ENCODE measurements at places on chromosomes 11 and 22. TPM values are rescaled to one million over a fixed set of nuclear protein-coding genes. Genes with fewer than 3 reads are reported as not detected.

Gene APOBEC3F
- 11.4 TPM for polyA plus RNA-seq

DNA sequence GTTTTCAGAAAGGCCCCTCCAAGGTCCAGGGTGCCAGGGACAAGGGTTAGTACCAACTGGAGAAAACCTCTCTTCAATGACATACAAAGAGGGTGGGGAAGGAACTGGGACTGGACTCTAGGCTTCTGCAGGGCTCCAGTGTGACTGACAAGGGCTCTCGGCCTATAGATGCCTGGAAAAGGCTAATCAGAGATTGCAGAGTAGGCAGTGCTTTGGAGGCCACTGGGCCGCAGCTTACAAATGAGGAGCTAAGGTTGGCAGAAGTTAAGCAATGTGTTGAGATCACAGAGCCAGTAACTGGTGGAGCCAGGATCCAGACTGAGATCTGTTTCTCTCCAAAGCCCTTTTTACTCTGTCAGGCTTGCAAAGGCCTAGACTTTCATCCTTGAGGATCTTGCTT lies 7.4 kb upstream of the DGKZ start:
- no peak for DNase-seq

Gene HEPHL1
- 0.20 TPM for polyA plus RNA-seq

GRCh38 chr11:121265586-121265985 lies 27.0 kb upstream of the SC5D start:
- no peak for DNase-seq

DNA sequence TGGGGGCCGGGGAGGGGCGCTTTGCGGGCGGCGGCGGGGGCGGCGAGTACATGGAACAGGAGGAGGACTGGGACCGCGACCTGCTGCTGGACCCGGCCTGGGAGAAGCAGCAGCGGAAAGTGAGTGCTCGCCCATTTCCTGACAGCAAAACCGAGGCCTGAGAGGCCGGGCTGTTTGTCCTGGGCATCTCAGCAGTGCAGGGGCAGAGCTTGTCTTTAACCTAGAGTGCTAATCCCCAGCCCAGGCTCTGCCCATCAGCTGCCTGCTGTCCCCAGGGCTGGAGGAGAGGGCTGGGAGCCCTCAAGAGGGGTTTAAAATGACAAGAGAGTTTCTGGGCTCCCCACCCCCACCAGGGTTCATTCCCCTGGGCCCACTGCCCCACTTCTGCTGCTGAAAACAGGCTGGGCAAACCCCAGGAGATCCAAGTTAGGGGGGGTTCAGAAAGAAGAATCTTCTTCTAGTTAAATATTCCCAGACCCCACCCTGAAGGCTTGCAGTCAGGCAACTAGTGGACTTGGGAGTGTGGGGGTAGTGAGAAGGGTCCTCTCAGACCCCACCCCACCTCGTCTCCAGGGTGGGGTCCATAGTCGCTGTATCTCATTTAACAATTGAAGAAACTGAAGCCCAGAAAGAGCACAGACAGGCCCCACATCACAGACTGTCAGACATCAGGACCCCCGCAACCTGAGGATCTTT lies 411 bp downstream of the ACTN3 start:
- no peak for DNase-seq

- DNase-seq = no peak
Observed at GRCh38 chr22:28742562-28742962, 723 bp downstream of the HSCB start.

Gene SAA1
- polyA plus RNA-seq = not detected

DNA sequence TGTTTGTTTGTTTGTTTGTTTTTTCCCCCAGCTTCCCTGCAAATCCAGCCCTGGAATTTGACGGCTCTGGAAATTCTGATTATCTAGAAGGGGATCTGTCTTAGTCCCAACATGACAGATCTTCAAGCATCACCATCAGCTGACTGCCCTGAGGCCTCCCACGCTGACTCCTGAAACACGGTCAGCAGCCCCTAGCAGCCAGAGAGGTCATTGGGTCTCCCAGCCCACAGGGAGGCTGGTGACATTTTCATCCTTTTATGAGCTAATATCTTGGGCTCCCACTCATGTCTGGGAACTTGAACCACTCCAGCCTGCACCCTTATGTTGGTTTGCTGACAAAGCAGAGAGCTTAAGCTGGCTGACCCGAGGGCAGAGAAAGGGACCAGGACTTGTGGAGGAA lies 66.0 kb upstream of the TIMP3 start:
- no peak for DNase-seq

DNA sequence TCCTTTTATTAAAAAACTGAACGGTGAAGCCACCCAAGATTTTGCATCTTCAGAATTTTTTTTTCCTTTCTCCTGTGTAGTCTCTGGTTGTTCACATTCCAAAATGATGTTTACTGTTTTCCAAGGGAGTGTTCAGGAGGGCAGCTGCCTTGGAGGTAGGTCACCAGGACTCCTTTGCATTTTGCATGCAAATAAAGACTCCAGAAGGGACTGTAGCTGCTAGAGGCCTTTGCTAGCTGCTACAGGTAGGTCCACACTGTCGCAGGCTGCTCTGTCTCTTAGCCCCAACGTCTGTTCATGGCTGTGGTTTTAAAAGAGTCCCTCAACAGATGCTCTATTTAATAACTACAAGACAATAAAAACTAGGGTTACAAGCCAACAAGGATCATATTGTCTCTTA lies 11.4 kb downstream of the CTSC start:
- DNase-seq = no peak

DNA sequence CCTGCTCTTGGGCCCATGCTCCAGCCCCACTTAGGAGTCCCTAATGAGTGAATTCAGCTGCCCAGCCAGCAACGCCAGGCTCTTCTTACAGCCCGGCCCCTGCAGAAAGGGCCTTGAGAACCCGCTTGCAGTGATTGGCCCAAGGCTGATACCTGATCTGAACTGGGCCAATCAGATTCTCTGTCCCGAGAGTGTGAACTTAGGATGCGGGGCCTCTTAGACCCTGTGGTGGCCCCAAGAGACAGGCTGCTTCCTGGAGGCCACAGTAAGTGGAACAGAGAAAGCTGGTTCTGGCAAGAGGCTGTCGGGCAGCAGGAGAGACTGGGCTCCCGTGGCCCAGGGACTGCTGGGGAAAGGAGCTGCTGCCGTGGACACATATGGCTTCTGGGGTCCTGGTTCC lies 11.5 kb downstream of the VSTM5 start:
- DNase-seq = no peak

Gene SELENOH
- 109 TPM for polyA plus RNA-seq

Gene GP1BB
- 14.0 TPM for polyA plus RNA-seq

DNA sequence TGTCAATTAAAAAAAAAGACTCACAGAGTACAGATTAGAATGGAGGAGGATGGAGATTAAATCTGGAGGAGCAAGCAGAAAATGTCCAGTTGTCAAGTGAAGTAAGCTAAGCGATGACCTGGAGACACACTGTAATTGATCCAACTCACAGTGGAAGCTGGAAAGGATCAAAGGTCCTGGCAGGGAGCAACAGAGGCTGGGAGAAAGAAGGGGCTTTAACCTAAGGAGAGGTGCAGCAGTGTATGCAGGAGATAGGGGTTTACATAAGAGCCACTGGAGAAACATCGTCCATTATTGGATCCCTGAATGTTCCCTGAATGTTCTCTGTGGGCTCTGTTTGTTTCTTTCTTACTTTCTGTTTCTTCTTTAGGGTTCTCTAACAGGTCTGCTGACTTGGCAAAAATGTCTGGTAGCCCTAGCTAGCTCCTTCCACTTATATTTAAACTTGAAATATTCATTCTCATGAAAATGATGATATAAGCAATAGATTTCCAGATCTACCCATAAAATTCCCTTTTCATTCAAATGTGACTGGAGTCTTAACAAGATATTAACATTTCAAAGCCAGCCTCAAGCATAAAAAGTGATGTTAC lies 30.1 kb upstream of the CAT start:
- DNase-seq = no peak

- no peak for DNase-seq
Observed at GRCh38 chr11:71908218-71908617, 20.2 kb downstream of the XNDC1N start.

DNA sequence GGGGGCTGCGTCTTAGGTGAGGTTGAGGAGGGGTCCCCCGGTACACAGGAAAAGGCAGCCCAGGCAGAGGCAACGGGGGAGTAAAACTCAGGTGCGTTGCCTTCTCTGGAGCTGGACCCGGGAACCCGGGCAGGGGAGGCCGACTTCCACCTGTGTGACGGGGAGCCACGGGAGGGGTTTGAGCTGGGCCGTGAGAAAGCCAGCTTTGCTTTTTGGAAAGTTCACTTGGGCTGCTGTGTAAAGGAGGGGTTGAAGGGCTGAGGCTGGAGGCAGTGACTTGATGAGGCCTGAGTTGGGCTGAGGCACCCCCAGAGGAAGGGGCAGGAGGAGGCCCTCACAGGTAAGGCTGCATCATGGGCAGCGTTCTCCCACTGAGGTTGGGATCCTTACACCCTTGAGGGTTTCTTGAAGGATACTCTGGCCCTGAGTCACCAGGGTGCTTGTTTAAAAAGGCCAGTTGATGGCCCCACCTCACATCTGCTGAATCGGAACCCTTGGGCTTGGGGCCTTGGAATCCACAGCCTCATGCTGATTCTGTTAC lies 47.2 kb downstream of the CHRDL2 start:
- no peak for DNase-seq

Gene DDTL
- polyA plus RNA-seq = 10.8 TPM

Gene NDUFV1
- polyA plus RNA-seq = 174 TPM

Gene TTLL12
- polyA plus RNA-seq = 20.9 TPM

DNA sequence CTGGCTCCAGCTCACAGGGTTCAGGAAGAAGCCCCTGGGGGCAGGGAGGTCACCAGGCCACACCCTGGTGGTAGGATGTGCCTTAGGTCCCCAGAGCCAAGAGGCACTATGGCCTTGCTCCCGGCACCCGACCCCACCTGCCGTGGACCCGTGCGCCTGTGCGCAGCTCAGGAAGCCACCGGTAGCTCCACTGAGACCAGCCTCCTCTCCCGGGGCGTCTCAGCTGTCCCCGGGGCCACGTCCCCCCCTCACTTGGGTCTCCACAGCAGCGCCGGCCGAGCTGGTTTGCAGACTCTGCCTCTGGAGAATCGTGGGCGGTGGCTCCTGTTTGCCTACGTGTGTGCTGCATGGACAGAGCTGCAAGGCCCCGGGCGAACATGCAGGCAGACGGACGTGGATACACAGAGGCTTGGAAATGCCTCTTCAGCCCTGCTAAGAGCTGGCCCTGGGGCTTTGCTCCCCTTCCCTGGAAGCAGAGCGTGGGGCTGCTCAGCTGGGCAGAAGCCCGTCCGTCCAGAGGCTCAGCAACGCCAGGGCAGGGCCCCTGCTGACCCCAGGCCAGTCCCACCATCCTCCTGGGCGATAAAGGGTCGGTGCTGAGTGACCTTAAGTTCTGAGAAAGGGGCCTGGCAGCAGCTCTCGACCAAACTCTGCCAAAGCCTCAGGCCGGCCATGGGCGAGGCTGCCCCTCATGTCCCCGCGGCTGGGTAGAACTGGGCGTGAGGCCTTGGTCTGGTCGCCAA lies 15.3 kb upstream of the MUC5B start:
- no peak for DNase-seq

DNA sequence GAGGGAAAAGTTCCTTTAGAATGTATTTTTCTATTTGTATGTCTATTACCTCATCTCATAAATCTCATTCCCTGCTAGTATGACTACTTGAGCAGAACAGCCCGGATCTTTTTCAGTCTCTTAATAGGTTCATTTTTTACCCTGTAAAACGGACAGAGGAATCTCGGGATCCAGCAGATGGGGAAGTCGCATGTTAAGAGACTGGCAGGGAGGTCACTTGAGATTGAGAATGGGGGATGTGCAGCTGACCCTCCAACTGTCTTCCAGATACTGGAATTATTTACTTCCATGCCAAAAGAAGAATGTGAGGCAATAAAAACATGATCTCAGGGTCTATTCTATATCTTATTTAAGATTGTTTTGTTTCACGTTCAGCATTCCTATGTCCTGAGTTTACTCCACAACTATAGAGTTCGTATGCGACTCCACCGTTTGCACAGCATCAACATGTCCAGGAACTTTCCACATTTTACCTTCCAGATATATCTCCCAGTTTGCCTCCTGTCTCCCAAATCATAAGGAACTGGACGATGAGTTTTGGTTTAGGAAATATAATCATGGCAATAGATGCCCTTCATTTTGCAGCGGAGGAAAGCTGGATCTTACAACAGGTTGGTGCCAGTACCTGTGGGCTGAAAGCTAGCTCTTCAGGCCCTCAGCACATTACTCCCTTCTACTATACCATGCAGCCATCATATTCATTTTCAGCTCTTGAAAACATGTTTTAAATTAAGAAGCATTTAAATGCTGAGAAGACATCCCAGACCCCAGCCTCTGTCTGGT lies 181.5 kb downstream of the MAML2 start:
- no peak for DNase-seq

- no peak for DNase-seq
Observed at GRCh38 chr11:17865765-17866428, 131.3 kb downstream of the KCNC1 start.

- peak; percentile 97 for DNase-seq
Observed at GRCh38 chr22:20858615-20859416, at the start of the genes PI4KA and SNAP29. Gene PI4KA, minus strand, starts transcription at chr22:20858811. Its CDS starts 86 bp downstream, at chr22:20858725. Gene SNAP29, plus strand, starts transcription at chr22:20859007. Its CDS starts 104 bp downstream, at chr22:20859111.

Gene CRYBB3
- not detected for polyA plus RNA-seq

- DNase-seq = no peak
Observed at GRCh38 chr11:107704451-107704850, 7.4 kb downstream of the SLN start.

Gene PLEKHB1
- polyA plus RNA-seq = 11.3 TPM

DNA sequence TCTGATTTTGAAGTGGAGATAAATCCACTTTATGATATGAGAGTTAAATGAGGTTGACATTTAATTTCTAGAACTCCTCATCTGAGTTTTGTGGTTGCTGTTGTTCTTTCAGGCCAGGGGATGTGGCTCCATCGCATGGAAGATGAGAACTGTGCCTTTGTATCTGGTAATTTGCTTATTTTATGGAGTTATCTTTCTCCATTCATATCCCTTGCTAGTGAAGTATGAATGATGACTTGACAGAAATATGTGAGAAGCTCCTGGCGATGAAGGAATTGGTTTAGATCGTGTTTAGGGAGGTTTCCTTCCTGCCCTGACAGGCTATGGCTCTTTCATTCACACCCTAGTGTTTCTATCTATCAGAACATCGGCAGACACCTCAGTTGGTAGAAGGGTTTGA lies 393.7 kb downstream of the ETS1 start:
- no peak for DNase-seq

Gene C22orf31
- 0.90 TPM for polyA plus RNA-seq

DNA sequence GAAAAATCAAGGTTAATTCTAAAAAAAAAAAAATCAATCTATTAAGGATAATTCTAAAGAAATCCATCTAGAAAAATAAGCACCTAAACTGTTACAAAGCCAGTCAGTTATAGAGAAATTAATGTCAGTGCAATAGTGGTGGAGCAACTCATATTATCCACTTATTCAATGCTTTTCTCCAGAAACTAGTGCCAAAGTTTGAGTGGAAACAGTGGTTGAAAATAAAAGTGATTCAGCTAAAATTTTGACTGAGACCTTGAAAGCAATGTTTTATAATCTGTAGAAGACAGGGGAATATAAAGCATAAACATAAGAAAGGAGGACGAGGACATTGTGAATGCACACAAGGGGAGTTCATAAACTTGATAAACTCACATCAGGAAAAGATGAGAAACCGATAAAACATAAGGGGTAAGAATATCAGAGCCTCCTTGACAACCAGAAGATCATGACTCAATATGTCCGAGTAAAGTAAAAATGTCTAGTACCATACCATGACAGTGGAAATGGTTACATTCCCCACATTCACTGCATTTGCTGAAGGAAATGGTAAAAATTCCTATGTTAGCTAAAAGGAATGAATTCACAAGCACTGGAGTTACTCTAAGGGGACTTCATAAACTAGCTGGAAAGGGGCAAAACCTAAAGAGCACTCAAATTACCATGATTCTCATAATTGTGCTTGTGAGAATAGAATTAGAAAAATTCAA lies 58.7 kb upstream of the SLC5A12 start:
- DNase-seq = no peak

Gene PAX6
- 0.15 TPM for polyA plus RNA-seq
